ENCODE measurements at places on chromosomes 6 and 20. TPM values are rescaled to one million over a fixed set of nuclear protein-coding genes. Genes with fewer than 3 reads are reported as not detected.

DNA sequence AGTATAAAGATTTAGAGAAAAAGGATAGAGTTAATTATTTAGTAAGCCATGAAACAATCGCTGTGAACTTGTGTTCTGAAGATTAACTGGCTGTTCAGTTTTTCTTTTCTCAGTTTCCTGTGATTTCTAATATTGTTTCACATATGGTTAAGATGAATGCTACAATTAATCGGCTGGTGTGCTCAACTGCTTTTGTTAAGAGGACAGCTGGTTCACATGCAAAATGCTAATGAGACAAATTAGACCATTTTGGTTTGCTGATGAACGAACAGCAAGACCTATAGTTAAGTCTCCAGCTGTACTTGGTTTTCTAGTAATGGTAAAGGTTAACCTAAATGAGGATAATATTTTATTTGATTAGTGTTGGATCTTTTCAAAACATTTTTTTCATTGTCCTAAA, 10.8 kb upstream of the NHSL1 start:
- DNase-seq = no peak

DNA sequence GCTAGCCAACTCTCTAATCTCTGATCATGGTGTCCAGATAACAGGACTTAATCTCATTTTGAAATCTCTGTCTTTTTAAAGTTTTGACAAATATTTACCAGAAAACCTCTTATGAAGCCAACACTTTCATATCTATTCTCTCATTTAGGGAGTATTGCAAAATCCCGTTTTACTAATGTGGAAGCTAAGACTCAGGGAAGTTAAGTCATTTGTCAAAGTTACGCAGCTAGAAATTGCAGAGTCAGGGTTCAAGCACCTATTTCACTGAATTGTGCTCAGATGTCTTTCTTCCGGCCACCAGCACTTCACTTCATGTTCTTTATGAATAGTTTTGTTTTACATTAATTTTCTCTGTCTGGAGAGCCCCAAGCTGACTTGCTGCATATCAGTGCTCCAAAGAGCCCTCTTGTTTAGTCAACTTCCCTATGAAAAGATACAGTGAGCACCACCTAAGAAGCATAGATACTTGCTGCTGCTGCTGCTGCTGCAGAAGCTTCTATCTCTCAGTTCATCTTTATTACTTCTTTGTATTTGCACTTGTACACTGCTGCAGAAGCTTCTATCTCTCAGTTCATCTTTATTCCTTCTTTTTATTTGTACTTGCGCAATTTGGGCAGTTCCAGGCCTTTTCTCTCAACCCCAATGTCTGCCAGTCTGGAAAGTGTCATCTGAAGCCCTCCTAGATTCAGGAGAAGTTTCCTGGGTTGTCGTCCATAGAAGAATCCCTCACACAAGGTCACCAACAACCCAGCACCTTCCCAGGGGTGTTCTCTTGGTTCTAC, 329.7 kb downstream of the MAFB start:
- DNase-seq = no peak

DNA sequence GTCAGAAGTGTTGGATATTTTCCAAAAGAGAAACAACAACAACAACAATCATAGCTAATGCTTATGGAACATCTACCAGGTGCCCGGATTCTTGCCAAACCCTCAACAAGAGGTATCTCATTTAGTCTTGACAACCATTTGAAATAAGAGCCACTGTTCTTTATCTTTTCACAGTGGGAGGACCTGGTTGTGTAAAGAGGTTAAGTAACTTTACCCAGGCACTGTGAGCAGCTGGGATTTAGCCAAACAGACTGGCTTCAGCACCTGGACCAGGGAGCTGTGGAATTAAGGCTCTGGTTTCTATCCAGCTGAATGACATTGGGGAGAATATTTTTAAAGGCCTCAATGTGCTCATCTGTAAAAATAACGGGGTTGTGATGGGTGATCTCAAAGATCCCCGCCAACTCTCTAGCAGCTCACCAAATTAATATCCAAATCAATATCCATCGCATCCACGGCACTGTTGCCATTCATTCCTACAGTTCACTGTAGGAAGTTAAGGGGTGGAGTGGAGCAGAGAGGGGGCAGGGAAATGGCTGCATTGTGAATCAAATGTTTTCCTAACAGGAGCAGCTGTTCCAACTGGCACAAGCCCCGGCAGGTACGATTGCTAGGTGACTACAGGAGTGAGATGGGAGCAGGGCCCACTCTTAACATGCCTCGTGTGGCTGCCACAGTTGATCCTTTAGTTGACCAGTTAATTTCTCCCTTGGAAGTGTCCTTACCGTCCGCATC, 61.8 kb downstream of the GCNT2 start:
- DNase-seq = no peak

DNA sequence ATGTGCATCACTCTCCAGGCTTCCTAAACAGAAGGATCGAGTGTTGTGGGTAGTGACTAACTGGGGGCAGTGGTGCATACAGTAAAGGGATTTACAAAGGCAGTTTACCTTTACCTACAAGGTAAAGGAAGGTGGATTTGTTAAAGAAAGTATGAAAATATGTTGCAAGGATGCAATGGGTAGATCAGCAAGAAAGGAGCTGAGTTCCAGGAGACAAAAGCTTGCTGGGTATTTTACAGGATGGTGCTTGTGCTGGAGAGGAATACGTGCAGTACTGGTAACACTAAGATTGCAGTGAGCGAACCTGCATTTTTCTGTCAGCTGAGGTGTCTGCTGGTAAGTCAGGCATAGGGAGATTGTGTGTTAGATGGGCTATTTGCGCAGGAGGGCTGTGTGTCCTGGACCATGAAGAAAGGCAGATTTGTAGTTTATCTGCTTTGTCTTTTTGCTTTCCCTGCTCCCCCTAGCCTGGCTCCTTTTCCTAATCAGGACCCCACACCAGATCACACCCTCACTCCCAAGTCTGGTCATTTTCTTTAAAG, 304.6 kb downstream of the THBS2 start:
- DNase-seq = no peak

GRCh38 chr6:145733810-145734209, 1.5 kb downstream of the EPM2A start:
- DNase-seq = no peak

DNA sequence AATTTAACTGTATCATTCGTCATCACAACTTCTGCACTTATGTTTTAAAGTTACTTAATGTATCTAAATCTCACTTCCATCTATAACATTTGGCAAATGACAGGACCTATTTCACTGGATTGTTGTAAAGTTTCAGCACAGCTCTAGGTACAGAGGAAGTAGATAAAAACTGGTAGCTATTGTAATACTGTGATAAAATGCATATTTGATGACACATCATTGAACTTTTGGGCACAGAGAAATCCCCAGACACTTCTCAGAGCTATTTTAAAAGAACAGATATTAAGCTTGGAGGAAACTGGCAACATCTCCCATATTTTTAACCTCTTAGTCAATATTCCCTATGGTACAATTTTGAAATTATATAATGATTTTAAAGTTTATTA, 138.7 kb downstream of the RFPL4B start:
- no peak for DNase-seq

- no peak for DNase-seq
Measured at GRCh38 chr20:25686081-25687067, 10.3 kb downstream of the ZNF337 start.

Gene TNXB
- total RNA-seq = 32.9 TPM

All from breast epithelium (tissue), 4 donors.